H9 (cell line): ENCODE measurements at places on chromosomes 16 and 17. TPM values are rescaled to one million over a fixed set of nuclear protein-coding genes. Genes with fewer than 3 reads are reported as not detected.

GRCh38 chr16:12240036-12240435 lies 263.5 kb downstream of the SNX29 start:
- no peak for DNase-seq

DNA sequence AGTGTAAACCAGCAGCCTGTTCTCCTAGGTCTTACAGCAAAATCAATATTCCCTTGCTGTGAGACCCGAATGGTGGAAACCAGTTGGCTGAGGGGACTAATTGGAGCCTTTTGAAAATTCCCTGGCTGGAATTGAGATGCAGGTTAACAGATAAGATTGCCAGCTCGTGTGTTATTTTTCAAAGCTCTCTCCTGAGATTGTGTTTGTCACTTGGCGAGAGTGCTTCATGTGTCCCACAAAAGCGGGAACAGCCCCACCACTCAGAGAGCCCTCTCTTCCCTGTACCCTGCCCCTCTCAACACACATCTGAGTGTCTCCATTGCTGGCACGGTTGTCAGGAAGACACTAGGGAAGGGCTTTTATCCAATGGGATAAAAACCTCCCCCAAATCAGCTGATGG lies 356.1 kb downstream of the CPPED1 start:
- DNase-seq: no peak

DNA sequence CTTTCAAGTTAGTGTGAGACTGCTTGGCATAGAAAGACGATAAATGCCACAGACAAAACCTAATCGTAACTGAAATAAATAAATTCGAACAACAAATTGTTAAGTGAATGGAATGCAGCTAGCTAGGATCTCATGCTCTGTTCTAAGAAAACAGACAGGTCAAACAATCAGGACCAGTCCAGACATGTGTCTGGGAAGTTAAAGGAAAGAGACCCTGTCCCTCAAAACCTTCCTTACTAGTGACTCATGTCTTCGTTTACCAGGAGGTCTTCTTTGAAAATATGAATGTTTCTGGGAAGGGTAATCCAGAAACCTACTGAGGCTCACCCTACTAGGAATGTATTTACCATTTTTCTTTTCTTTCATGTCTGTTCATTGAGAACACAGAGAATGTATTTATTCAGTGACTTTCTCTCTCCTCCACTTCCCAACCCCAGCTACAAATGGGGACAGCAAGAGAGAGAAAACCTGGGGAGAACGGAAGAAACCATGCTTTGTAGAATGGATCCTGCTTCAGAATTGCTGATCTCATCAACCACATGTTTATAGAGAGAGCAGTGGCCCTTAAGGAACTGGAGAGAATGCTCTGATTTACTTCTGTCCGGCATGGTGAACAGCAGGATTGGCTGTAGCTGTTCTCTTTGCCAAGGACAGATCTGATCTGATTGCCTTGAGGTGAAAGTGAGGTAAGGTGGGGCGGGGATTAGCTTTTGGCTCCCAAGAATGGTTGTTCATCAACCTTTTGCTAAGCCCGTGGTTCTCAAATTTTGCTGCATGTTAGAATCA lies 39.4 kb upstream of the DHX8 start:
- no peak for DNase-seq

- peak; percentile 85 for DNase-seq
Observed at GRCh38 chr17:1931844-1932579, 93.1 kb downstream of the RTN4RL1 start.

RUNDC3A gene
- 2.2 and 3.8 TPM in 2 replicates for total RNA-seq

ZPBP2 gene
- not detected in 2 replicates for total RNA-seq

MRTFB gene
- total RNA-seq: 27.3 and 29.9 TPM in 2 replicates

RHBDF1 gene
- 34.6 and 35.7 TPM in 2 replicates for total RNA-seq

BCAS3 gene
- 21.4 and 22.4 TPM in 2 replicates for total RNA-seq

ARRB2 gene
- 75.3 and 81.1 TPM in 2 replicates for total RNA-seq

- no peak for DNase-seq
Observed at GRCh38 chr17:49219987-49220386, 9.5 kb downstream of the ABI3 start.

GRCh38 chr16:53952215-53953208 lies 248.6 kb downstream of the FTO start:
- DNase-seq: no peak

MT1E gene
- total RNA-seq: 25.9 and 34.4 TPM in 2 replicates

PLEKHG4 gene
- 13.2 and 13.9 TPM in 2 replicates for total RNA-seq

GRCh38 chr16:48478393-48478792 lies 93.2 kb upstream of the SIAH1 start:
- DNase-seq: no peak

TMC7 gene
- 4.3 and 4.8 TPM in 2 replicates for total RNA-seq

GRCh38 chr16:83602761-83603722 lies 204.7 kb upstream of the HSBP1 start:
- peak; percentile 25 for DNase-seq

TEX19 gene
- 1.4 and 1.5 TPM in 2 replicates for total RNA-seq

PDILT gene
- total RNA-seq: not detected in 2 replicates

DNA sequence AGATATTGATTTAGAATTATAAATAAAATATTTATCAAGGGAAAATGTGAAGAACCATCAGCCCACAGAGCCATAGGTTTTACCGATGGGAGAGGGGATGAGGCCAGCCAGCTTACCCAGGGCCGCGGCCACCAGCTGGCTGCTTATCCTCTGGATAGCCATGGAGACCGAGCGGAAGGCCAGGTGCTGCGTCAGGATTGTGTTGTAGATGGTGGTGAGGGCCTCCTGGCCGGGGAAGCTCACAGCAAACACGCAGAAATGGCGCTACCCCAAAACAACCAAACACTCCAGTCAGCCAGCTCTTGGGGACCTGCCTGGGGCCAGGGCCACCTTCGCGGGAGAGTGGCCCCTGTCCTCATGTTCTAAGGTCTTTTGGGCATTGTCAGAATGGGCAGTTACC lies 97.8 kb downstream of the DNAH17 start:
- DNase-seq: no peak

DNA sequence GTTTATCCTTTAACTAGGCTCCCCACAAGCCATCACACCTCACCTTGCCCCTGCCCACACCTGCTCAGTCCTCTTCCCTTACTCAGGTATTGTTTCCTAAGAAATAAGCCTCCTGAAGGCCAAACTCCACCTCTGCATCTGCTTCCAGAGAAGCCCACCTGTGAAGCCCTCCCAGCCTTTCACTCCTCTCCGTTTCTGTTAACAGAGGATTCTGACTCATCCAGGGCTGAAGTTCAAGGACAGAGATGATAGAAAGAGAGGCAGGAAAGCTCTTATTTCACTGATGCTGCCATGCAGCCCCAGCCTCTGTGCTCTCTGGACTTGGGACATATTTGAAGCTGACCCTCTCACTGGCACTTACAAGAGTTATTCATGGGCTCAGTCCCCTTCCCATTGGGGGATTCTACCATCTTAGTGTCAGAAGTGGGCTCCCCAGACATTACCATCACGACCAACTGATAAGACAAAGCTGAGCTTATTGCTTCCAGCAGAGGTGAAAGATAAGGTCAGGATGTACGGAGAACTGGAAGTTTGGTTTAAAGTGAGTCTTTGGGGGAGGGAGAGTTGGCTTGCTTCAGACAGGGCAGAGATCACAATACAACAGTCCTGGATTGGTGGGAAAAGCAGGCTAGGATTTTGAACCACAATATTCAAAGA lies 35.3 kb upstream of the XYLT2 start:
- DNase-seq: peak; percentile 56

GAS7 gene
- 4.8 and 6.0 TPM in 2 replicates for total RNA-seq

GRCh38 chr17:80632046-80632581 lies 87.5 kb downstream of the RPTOR start:
- no peak for DNase-seq

GRCh38 chr16:10182222-10183053 lies at the start of gene GRIN2A:
Gene GRIN2A (minus strand): TSS chr16:10182428. CDS start chr16:10180411, 2,017 bp downstream.
- DNase-seq: peak; percentile 54

ASPHD1 gene
- total RNA-seq: 16.7 and 17.9 TPM in 2 replicates

DNA sequence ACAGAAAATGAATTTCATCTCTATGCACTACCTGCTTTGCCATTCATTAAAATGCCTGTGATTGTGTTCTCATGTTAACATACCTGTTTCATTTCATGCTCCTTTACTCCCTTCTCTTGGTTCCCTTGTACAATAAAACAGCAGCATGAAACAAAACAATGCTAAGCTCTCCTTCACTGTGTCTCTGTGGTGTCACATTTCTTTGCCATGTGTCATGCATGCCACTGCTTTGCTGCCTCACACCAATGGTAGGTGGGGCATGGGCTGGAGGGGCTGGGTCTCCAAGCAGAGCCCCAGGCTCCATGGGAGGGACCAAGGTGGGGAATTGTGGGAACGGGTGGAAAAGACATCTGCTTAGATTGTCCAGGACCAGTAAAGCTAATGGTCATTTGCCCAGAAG lies 83.6 kb downstream of the RGS9 start:
- no peak for DNase-seq

DNA sequence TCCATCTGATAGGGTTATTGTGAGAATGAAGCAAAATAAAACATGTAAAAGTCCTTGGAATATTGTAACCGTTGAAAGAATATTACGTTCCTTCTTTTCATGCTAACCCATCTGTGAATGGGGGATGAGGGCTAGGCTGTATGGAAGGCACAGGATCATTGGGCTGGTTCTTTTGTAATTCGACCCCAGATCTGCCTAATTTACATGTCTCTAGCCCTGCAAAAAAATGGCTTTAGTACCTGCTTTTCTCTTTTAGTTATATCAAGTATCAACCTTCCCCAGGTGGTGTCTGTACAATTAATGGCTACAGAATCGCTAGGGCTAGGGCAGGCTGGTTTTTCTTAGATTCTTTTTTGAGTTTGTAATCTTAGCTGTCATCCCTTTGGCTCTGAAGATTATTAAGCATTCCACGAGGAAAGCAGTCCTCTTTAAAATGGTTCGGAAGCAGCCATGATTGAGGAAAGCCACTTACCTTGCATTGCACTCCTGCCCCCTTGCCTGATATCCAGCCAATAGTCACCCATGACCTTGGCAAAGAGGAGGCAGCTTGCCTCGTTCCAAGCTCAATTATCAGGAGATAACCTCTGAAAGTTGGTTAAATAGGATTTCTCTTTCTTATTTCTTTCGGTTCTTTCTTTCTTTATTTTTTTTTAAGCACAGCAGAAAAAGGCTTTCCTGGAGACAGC lies 153.9 kb upstream of the ZKSCAN2 start:
- DNase-seq: no peak

GRCh38 chr17:561116-561515 lies 153.5 kb downstream of the VPS53 start:
- no peak for DNase-seq

GRCh38 chr16:30663820-30664219 lies 5.6 kb downstream of the FBRS start:
- no peak for DNase-seq

DNA sequence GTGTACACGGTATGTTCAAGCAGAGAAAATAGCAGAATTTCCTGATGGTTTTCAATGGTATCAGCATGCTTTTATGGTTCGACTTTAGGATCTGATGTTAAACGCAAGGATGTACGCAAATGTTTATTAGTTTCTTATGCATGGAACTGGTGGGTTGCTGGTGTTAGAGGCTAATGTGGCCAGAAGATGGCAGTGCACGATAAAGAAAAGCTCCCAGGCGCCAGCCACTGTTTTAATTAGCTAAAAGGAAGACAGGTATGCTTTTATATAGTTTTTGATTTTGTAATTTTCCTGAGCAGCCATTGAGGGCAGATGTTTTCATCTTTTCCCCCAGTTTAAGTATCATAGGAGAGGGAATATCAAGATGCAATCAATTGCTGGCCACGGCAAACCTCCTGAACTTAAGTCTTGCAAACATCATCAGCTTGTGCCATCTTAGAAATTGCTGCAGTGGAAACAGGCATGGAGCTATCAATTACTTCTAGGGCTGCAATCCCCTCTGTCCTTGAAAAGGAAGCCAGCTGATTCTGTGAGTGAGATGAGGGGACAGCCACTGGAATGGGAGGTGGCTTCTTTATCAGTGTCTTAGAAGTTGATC lies 648.5 kb upstream of the RBFOX1 start:
- DNase-seq: no peak

- DNase-seq: no peak
Observed at GRCh38 chr16:6232056-6232455, 1100.6 kb upstream of the RBFOX1 start.

XYLT1 gene
- total RNA-seq: 14.2 and 14.5 TPM in 2 replicates

TMC6 gene
- 85.7 and 86.8 TPM in 2 replicates for total RNA-seq

GRCh38 chr16:87076950-87077749 lies 240.0 kb downstream of the C16orf95 start:
- peak; percentile 86 for DNase-seq

GRCh38 chr16:66650707-66651473 lies 45.7 kb downstream of the CMTM4 start:
- peak; percentile 88 for DNase-seq

GRCh38 chr16:86225905-86226371 lies 284.4 kb upstream of the FOXF1 start:
- DNase-seq: no peak

BAHCC1 gene
- 1.7 and 3.1 TPM in 2 replicates for total RNA-seq

DNA sequence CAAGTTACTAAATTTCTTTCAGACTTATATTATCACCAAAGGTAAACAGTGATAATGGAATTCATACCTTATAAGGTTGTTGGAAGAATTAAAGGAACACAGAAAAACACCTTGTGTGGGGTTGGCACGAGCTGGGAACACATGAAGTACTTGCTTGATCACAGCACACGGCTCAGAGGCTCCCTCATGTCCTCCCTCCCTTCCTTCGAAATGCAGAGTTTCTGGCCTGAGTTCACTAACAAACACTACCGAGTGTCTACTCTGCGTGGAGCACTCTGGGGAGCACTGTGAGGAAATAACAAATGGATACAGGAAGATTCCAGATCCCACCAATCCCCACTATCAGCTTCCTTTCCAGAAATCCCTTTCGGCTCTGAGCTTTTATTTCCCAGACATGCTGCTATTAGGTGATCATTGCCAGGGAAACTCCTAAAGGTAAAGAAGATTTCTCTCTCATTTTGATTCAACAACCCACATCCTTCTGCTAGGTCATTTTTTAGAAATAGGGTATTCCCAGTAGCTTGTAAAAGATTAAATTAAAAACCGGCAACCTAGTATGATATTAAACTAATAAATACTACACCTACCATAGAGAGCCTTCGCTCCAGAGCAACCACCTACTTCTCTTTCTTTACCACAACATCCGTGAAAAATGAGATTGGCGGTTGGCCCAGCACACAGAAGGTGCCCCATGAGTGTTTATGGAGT lies 6.1 kb upstream of the HNF1B start:
- no peak for DNase-seq

DNA sequence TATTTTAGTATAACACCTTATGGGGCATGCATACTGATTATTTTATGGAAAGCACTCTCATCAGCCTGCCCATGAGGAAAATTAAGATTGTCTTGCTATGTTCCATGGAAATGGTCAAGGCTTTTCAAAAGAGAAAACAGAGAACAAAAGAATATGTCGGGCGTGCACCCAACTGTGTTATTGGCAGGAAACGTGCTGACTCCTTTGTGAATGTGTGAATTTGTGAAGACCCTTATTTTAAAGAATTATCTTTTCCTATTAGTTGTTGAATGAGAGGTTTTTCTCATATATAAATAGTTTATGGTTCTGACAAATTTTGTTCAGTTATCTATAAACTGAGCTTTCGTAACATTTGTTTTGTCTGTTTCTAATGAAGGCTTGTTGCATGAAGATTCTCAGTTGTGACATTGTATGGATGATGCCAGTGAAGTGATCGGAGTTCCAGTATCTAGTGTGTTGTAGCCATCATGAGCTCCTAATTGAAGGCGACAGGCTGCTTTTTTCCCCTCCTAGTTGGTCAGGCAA lies 180.0 kb downstream of the BCAS3 start:
- DNase-seq: no peak

CARD14 gene
- total RNA-seq: 0.24 and 0.35 TPM in 2 replicates

TEFM gene
- 11.7 and 15.7 TPM in 2 replicates for total RNA-seq

KCNH6 gene
- 1.6 and 2.3 TPM in 2 replicates for total RNA-seq

NOXO1 gene
- total RNA-seq: 1.3 and 1.7 TPM in 2 replicates

TNS4 gene
- 0.55 and 0.59 TPM in 2 replicates for total RNA-seq

- DNase-seq: peak; percentile 45
Observed at GRCh38 chr16:57091975-57092785, at the start of gene CPNE2. Gene CPNE2 (plus strand): TSS chr16:57092583. CDS start chr16:57110743, 18,160 bp downstream.

CA5A gene
- not detected in 2 replicates for total RNA-seq

GRCh38 chr17:80872501-80873306 lies 118.9 kb upstream of the CHMP6 start:
- no peak for DNase-seq
